IMR-90 (cell line): ENCODE measurements at places on chromosomes 11 and 22.

DNA sequence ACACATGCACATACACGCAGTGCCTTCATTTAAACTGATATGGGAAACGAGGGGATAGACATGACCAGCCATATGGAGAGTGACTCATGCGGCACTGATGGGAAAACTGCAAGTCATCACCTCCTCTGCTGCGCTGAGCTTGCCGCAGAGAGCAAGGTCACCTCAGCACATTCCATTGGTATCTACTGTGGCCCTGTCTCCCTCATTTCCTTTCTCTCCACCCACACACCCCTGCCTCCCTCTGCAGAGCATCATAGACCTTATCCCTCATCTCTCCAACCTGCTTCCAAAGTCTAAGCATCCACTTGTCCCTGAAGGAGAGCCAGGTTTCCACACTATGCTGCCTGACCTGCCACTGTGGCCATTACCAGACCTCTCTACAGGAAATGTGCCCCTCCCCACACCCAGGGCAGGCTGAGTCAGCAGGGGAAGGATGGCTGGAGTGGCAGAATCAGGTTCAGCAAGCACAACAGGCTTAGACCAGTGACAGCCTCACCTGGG, 116.9 kb upstream of the SNX19 start:
- no peaks in the 10 kb centered on the region for H3K27me3 ChIP-seq
- DNase-seq, result peak; percentile 99
- peak overlapping the region; percentile 46 for H3K27ac ChIP-seq
- H3K36me3 ChIP-seq, result no peaks in the 10 kb centered on the region
- H3K4me1 ChIP-seq, result peaks cover 3% of the 10 kb centered on the region
- no peak overlapping the region for H3K4me3 ChIP-seq

GRCh38 chr11:39412117-39412516, 2047.3 kb downstream of the LRRC4C start:
- no peaks in the 10 kb centered on the region for H3K4me1 ChIP-seq
- H3K27me3 ChIP-seq, result no peaks in the 10 kb centered on the region
- no peaks in the 10 kb centered on the region for H3K36me3 ChIP-seq
- no peak overlapping the region for H3K27ac ChIP-seq

DNA sequence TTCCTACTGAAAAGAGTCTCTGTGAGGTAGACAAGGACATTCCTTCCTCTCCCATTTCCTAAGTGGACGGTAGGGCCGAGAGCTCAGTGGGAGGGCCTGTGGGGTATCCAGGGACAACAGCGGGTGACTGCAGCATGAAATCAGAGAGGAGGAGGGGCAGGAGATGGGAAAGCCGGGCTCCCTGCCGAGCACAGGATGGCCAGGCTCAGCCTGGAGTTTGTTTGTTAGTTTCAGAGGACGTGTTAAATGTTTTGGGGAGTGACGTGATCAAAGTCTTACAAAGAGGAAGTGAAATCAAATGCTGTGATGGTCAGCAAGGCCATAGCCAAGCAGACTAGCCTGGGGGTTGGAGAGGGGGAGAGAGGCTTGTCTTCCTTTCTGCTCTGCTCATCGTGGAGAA, 152.7 kb downstream of the ADAMTS15 start:
- peaks cover 13% of the 10 kb centered on the region for H3K4me1 ChIP-seq
- peak; percentile 90 for DNase-seq
- H3K36me3 ChIP-seq, result no peaks in the 10 kb centered on the region
- H3K27ac ChIP-seq, result peak overlapping the region; percentile 83

GRCh38 chr11:57502376-57502775, 13.1 kb downstream of the SLC43A1 start:
- peaks cover 15% of the 10 kb centered on the region for H3K4me1 ChIP-seq
- no peak overlapping the region for H3K4me3 ChIP-seq
- peaks cover 21% of the 10 kb centered on the region for H3K36me3 ChIP-seq
- H3K27ac ChIP-seq, result no peak overlapping the region

DNA sequence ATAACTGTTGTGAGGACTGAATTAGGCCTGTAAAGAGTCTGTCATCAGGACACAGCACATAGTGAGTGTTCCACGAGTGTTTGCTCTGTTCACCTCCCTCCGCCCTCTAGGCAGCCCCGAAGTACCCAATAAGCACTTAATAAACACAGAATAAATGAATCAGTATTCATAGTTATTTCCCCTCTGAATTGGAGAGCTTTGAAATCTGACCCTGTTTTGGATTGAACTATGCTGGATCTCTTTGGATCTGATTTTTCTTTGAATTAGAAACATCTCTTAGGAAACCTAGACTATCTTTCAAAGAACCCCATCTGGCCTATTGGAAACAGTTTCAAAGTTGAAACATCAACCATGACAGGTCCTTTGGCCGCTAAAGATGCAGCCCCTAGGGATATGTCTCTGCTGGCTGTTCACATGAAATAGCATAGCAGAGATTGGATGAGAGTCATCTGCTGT, 615.5 kb downstream of the NTM start:
- peaks cover 4% of the 10 kb centered on the region for H3K4me1 ChIP-seq
- H3K27me3 ChIP-seq, result no peaks in the 10 kb centered on the region
- no peak overlapping the region for H3K4me3 ChIP-seq
- H3K27ac ChIP-seq, result no peak overlapping the region
- no peaks in the 10 kb centered on the region for H3K36me3 ChIP-seq

DNA sequence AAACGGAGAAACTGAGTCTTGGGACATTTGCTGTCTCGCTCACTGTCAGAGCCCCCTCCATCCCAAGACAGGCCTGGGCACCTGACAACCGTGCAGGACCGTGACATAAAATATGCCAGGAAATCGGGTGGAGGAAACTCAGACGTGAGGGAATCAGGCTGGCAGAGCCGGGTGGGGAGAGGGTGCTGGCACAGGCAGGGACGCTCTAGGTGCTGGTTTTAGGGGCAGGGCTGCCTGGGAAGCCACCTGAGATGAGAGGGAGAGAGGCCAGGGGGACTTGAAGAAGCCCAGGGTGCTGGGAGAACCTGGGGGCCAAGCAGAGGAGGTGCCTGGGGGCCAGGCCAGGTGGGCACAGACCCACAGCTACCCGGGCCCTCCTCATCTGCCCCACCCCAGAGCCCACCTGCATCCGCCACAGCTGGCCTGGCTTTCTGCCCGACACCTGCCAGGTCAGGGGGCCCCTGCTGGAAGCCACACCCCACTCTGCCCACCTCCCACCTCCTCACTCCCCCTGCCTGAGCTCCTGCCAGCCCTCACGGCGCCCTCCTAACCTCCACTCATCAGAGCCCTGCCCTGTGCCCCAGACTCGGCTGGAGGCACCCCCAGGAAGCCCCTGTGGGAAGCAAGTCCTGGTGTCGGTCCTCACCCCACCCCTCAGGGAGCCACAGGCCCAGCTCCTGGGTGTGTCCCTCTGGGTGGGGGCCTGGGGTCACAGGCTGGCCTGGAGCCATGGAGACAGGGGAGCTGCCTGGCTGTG, 27.3 kb upstream of the MUC5AC start:
- H3K4me1 ChIP-seq, result no peaks in the 10 kb centered on the region
- peaks cover 7% of the 10 kb centered on the region; the same call in 1 of the 2 replicates for H3K27me3 ChIP-seq
- H3K4me3 ChIP-seq, result no peak overlapping the region
- no peak for DNase-seq
- H3K36me3 ChIP-seq, result no peaks in the 10 kb centered on the region
